ENCODE measurements at places on chromosomes 1 and 21. TPM values are rescaled to one million over a fixed set of nuclear protein-coding genes. Genes with fewer than 3 reads are reported as not detected.

- no peak for DNase-seq
Measured at GRCh38 chr1:177934927-177935326, 34.9 kb downstream of the SEC16B start.

GRCh38 chr1:43766818-43767525, 59.6 kb downstream of the ST3GAL3 start:
- DNase-seq = peak; percentile 85

DNA sequence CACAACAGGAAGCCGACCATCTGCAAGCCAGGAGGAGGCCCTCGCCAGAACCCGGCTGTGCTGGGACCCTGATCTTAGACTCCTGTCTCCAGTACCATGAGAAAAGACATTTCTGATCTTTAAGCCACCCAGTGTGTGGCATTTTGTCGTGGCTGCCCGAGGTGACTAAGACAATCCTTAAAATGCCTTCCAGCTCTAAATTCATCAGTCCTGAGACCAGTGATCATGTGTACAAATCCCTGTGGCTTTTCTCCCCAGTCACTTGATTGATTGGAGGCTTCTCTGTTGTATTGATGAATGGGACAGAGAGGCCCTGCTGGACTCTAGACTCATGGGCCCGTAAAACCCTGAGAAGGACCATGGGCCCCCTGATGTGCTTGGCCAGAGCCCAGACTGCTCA, 36.1 kb downstream of the B3GALT5 start:
- peak; percentile 61 for DNase-seq

The FAM3B gene
- not detected for total RNA-seq

DNA sequence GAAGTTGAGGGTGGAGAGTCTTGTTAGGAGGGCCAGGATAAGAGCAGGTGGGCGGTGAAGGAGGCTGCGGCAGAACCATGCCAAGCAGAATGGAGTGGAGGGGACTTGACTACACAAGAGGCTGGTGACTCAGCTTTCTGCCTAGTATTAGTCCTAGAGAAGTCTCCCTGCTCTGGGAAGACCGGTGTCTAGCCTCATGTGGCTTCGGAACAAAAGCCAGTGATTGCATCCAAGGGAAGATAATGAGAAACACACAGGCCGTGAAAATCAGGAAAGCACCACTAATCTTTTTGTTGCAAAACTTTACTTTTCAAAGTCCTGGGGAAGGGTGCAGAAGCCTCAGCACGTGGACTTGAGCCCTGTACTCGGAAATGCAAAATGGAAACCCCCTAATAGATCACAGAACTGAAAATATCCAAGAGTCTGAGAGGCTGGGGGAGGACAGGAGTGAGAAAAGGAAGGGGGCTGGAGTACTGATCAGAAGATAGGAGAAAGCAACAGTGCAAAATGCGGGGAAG, 31.4 kb downstream of the DDR2 start:
- peak; percentile 58 for DNase-seq

- peak; percentile 29 for DNase-seq
Measured at GRCh38 chr1:190067592-190067991, 410.1 kb downstream of the BRINP3 start.

GRCh38 chr1:3799976-3800685, 3.8 kb upstream of the LRRC47 start:
- DNase-seq = peak; percentile 96

DNA sequence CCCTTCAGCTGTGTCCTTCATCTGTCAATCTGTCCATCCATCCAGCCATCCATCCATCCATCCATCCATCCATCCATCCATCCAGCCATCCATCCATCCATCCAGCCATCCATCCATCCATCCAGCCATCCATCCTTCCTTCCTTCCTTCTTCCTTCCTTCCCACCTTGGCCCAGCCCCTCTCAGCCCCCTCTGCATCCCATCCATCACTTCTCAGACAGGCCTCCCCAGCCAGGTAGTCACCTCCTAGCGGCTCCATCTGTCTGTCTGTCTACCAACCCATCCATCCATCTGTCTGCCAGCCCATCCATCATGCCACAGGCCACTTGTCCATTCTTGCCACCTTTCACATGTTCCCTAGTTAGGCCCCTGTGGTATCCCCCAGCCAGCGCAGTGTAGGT, 10.2 kb upstream of the EPHA2 start:
- no peak for DNase-seq

DNA sequence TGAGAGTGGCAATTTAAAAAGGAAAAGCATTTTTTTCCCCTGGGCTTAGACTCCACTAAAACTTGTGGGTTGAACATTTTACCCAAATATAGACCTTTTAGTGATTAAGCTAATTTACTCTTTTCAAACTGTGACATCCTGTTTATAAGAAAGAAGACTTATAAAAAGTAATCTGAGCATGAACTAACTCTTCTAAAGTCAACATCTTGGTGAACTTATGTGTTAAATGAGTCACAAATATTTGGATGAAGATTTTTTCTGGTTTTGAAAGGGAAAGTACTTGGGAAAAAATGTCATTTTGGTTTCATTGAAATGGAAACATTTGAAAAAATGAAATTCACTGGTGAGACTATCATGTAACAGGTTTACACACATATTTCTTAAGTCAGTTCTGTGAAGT, 109.8 kb downstream of the KCNK2 start:
- DNase-seq = peak; percentile 52

The SLC30A10 gene
- total RNA-seq = not detected

DNA sequence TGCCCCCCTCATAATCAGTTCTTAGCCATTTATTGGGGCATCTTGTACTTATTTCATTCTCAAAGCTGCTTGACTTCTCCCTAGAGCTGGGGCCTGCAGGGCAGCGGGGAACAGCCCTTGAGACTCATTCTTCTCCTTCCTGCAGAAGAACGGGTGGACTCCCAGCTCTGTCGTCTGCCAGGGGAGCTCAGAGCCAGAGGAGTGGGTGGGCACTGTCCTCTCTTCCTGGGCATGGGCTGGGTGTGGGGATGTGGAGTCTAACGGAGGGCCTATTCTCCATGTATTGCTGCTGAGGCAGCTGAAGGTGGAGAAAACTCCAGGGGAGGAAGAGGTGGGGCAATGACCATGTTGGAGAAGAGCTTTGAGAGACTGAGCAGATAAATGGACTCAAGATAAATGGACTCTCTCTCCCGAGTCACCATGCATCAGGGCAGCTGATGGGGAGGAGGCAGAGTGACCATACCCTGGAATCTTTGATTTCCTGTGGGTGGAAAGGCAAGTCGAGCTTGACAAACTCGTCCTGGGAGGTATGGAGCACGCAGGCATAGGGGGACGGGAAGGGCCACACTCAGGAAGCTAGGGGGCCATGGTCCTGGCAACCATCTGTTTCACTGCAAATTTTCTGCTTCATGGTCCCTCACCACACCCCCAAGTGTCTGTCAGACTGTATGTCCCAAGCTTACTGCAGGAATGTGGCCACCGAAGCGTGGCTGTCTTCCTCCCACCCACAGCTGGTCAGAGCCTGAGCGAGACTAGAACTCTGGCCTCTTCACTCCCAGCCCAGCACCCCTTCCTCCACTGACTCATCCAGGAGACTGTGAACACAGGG, 56.9 kb upstream of the ATP2B4 start:
- peak; percentile 55 for DNase-seq

The C1orf74 gene
- total RNA-seq = 2.6 TPM

The POU3F1 gene
- total RNA-seq = 0.21 TPM

Measured in myocyte (in vitro differentiated cells).